Activated CD4-positive, alpha-beta T cell treated with anti-CD3 and anti-CD28 coated beads, Interleukin-2, amount 10 ng/mL, durations not matched to agents 7 days and 5 days (primary cell): ENCODE measurements at places on chromosomes 2 and 18. TPM values are rescaled to one million over a fixed set of nuclear protein-coding genes. Genes with fewer than 3 reads are reported as not detected.

DNA sequence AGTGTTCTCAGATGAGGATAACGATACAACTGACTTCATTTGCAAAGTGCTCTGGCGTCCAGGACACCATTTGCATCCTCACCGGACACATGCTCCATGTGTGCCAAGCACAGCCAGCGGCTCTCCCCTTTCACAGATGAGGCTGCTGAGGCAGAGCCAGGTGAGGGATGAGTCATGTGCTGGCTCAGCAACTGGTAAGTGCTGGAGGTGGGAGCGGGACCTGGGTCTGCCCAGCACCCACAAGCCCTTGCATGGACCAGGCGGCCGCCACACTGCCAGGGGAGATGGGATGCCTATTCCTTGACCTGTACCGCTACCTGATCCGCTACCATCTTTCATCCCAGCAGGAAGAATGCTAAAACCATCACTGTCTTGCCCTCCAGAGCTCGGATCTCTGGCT lies 86.2 kb upstream of the ASB18 start:
- DNase-seq: no peak

GRCh38 chr2:108586116-108586515 lies 51.8 kb downstream of the LIMS1 start:
- DNase-seq: no peak

The NOSTRIN gene
- not detected for total RNA-seq

- DNase-seq: peak; percentile 49
Observed at GRCh38 chr2:224038049-224038829, 847 bp downstream of the SERPINE2 start.

The TSPYL6 gene
- not detected for total RNA-seq

DNA sequence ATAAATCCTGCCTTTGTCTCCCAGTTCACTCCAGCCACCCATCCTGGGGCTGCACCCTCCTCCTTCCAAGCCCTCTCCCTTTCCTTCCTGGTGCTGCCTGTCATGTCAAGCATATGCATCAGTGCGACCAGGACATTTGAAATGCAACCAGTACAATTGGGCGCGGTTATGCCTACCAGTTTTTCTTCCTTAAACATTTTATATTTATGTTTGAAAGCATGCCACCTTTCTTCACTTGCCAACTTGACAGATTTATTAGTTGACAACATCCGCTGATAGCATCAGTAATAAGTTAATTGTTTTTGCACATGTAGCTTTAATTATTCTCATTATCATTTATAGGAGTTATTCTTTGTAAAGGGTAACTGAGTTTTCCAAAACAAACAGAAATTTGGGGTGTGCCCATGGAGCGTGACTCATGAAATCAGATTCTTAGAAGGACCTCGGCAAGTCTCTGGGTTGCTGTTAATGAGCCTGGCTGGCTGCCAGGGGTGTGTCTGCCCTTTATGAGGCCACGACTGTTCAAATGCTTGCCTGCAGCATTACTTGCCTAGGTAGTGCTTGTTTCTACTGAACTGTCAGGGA lies 32.8 kb upstream of the IL1B start:
- DNase-seq: no peak

DNA sequence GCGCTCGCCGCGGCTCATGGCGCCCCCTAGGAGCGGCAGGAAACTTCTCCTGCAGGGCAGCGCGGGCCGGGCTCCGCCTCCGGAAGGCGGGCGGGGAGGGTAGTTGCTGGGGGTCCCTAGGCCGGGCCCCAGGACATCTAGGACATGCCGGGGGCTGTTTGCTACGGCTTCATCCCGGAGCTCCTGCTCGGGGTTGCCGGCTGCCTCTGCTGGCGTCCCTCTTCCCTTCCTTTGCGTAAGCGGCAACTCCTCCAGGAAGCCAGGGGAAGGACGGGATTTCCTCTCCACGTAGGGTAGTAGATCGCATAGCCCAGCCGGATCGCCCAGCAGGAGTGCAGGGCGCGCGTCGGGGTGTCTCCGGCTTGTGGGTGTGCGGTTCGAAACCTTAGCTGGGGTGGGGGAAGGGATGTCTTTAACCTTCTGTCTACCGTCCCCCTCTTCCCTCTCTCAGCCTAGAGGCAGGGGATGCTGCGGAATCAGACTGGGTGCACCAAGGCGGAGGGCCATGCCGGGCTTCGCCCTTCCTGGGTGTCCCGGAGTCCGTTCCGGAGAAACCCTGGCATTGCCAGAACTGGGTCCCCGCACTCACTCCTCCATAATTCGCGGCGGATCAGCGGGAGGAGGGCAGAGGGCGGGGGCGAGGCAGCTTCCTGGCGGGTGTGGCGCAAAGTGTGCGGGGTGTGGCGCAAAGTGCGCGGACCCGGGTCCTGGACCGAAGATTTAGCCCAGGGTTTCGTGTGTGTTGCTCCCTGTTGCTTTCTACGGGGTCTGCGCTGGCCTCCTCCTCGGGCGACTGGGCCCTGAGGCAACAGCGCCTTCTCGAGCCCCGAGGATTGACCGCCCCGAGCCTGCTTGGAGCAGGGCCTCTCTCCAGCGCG lies 12.2 kb upstream of the SKOR2 start:
- no peak for DNase-seq

The ACVR1C gene
- 2.5 TPM for total RNA-seq

- DNase-seq: no peak
Observed at GRCh38 chr2:11945139-11946126, 199.0 kb downstream of the LPIN1 start.

The B3GNT7 gene
- not detected for total RNA-seq

DNA sequence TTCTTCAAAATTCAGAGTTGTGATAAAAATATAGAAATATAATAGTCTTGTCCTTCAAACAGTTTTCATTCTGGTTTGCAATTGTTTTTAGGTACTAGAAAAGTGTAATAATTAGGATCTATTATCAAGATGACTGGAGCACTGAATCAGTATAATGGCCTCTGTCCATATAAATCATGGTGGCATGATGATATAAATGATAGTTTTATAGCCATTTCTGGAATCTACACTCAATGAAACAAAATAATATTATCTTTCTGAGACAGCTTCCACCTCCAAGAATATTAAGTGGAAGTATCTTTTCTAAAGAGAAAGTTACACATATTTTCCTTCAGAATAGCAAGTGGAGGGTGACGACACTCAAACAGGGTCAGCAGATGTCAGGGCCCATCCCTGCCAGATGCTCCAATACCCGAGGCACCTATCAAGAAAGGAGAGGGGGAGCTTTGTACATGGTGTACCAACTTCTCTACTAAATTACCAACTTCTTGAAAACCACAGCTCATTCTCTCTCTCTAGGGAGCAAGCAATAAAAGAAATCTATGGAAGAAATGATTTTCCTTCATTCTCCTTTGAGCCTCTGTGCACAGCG lies 882.7 kb upstream of the CHAC2 start:
- no peak for DNase-seq

The HAT1 gene
- total RNA-seq: 63.0 TPM

DNA sequence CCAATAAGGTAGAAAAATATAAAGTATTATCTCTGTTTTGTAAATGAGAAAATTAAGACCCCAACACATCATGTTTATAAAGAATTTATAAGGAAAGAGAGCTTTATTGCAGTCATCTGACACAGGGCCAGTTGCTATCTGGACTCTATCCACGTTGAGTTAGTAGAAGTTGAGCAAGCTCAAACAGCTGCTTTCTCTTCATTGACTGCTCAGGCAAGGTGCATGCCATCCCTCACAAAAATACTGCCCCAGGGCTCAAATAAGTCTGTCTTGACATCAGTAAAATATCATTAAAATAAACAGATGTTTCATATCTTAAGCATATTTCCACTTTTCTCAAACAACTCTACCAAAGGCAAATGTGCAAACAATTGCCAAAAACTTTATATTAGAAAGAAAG lies 14.8 kb downstream of the COL5A2 start:
- no peak for DNase-seq

The DBI gene
- total RNA-seq: 130 TPM

DNA sequence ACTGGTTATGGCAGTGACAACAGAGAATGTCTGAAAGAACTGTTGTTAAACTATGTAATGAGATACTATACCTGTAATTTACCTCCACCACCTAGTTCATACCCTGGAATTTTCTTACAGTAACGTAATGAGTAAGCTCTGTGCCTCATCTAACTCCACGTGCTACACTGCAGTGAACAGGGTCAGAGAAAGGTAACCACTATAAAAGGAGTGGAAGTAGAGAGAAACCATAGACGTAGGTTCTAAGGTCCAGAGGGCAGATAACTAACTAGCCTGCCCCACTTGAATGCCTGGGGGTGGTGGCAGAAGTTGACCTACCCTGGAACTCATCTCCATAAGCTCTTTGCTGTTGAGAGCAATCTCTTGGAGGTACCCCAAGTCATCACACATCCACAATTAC lies 32.0 kb upstream of the B4GALT6 start:
- no peak for DNase-seq

GRCh38 chr2:10556271-10557140 lies 108.4 kb upstream of the ODC1 start:
- no peak for DNase-seq

The AGAP1 gene
- 0.89 TPM for total RNA-seq

GRCh38 chr2:210190345-210190744 lies 19.1 kb upstream of the KANSL1L start:
- no peak for DNase-seq

The IL1RL2 gene
- total RNA-seq: not detected

DNA sequence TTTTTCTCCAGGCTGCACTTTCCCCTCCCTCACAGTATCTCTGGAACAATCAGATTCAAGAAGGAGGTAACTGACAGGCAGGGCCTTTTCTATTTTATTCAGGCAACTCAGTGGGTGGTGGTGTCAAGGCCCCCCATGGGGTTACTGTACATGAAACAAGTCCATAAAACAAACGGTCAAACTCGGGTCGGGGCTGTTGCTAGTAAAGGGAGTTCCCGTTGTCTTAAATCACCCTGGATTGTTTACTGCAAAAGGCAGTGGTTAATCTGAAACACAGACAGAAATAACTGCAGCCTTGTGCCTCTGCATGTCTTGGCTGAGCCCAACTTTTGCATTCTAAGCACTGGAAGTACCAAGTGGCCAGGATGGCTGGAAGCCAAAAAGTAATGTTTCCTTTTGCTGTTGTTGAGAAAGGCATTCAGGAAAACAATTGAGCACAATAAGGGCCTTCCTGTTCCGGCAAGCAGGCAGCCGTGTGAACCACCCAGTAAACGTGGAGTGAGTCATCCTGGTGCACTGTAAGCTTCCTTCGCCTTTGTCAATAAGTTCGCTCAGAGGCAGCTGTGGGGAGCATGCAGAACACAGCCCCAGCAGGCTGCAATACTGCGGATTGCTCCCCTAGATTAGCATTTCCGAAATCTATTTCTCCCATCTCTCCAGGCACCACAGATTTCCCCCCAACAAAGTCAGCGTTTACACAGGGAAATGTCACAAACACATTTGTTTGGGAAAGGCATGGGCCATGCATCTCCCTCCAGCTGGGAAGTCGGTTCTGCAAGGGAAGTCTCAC lies 149.6 kb downstream of the IRS1 start:
- DNase-seq: peak; percentile 64

GRCh38 chr2:68157002-68157401 lies 686 bp upstream of the PNO1 start:
- DNase-seq: no peak

- no peak for DNase-seq
Observed at GRCh38 chr2:121041516-121041915, 243.5 kb downstream of the TFCP2L1 start.
